ENCODE measurements at places on chromosomes 4 and X.

GRCh38 chrX:19560611-19561010, 45.3 kb upstream of the MAP3K15 start:
- no peak for DNase-seq

GRCh38 chr4:145720656-145721055, 40.7 kb downstream of the C4orf51 start:
- no peak for DNase-seq

GRCh38 chr4:151581570-151581969, 172.6 kb downstream of the FHIP1A start:
- no peak for DNase-seq

GRCh38 chrX:99172958-99173357, 1237.1 kb downstream of the PCDH19 start:
- DNase-seq, result no peak

- DNase-seq, result no peak
These were observed 142.4 kb upstream of the ANKRD50 start for GRCh38 chr4:124854968-124855367.
